Lung microvascular endothelial cell (primary cell): ENCODE measurements at places on chromosomes 5 and 9. TPM values are rescaled to one million over a fixed set of nuclear protein-coding genes. Genes with fewer than 3 reads are reported as not detected.

DNA sequence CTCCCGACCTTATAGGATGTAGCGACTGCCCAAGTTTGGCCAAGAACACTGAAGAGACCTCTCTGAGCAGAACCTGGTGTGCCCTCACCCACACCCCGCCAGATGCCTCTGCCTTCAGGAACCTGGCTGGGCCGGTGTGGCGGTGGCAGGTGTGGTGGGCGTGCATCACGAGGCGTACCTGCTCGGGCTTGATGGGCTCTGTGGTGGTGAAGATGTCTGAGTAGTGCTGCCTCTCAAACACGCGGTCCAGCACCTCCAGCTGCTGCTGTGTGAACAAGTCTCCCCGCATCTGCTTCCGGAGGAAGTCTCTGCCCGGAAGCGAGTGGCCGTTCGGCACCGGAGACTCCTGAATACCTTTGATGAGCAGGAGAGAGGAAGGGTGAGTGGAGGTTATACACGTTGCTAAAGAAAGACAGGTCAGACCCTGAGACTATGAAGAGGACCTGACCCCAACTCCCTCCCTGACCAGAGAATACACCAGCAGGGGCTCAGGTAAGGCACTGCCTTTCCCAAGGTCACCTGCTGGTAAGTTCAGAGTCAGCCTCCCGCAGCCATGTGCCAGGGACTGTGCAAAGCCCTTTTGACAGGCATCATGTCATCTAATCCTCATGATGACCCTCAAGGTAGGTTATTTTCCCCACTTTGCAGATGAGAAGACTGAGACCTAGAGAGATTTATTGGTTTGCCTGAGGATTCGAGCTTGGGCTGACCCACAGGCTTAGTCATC lies 67.5 kb downstream of the PAX5 start:
- no peak for DNase-seq

The UGT3A1 gene
- not detected in 2 replicates for total RNA-seq

GRCh38 chr5:116543501-116543900 lies 31.1 kb downstream of the SEMA6A start:
- no peak for DNase-seq

GRCh38 chr5:180790020-180790419 lies 12.6 kb downstream of the MGAT1 start:
- peak; percentile 34 for DNase-seq

The UCK1 gene
- total RNA-seq = 12.4 and 14.9 TPM in 2 replicates

The GEMIN5 gene
- 9.2 and 14.5 TPM in 2 replicates for total RNA-seq

GRCh38 chr5:111201705-111202104 lies 22.5 kb upstream of the CAMK4 start:
- no peak for DNase-seq

The GPR151 gene
- total RNA-seq = not detected in 2 replicates

DNA sequence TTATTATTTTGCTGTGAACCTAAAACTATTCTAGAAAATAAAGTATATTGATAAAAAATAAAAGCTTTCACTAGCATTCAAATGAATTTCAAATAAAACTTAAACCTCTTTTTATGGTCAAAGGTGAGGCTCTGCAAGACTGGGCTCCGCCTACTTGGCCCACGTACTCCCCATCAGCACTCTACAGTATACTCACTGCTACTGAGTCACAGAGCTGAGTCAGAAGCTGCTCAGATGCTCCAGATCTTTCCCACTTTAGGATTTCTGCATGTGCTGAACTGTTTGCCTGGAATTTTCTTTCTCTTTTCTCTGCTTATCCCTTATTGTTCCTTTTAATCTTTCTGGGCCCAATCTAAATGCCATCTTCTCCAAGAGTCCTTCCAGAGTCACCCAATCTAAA lies 331.9 kb upstream of the CCNG1 start:
- no peak for DNase-seq

The ZDHHC11B gene
- total RNA-seq = under 0.01 TPM in 1 of 2 replicates, not detected in the other

GRCh38 chr5:135824541-135825041 lies 9.9 kb upstream of the SLC25A48 start:
- no peak for DNase-seq

The PCDHB14 gene
- total RNA-seq = 1.1 and 1.4 TPM in 2 replicates

DNA sequence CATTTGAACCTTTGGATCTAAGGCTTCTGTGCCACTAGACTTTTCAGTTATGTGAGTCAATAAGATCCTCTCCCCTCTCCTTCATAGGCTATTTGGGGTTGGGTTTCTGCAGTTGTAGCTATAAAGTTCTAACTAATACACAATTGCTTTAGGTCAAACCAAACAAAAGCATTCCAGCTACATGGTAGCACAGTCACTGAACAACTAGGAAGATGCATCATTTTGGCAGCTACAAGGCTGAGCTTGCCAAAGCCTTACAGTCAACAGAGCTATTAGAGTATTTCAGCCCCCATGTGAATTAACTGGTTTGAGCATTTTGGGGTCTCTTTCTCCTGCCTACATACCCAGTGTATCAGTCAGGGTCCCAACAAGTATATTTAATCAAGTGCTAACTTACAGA lies 234.6 kb downstream of the ZNF608 start:
- no peak for DNase-seq

GRCh38 chr5:145835848-145836239 lies 702 bp upstream of the PRELID2 start:
- DNase-seq = no peak
